NCI-H748 treated with DMSO at 0.1 percent for 48 hours (cell line): ENCODE measurements at places on chromosomes 3 and 15.

DNA sequence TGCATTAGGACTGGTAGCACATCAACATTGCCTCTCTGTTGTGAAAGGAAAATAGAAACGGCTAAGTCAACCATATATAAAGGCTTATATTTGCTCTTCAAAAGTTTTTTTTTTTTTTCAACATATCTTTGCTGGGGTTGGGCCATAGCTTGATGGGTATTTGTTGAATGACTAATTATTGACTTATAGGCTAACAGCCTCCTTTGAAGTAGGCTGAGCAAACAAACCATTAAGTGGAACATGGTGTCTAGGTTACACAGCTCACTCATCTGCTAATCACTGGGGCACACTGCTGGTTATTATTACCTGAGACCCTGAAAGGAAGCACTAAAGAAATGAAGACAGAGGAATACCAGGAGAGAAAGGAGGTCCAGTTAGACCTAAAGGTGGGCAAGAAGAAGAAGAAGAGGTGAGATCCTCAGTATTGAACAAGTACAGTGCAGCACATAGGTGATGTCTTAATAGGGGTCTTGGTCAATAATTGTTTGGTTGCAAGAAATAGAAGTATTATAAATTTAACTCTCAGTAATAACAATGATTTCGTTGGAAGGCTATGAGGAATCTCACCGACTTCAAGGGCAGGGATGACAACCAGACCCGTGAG lies 139.4 kb downstream of the RPLP1 start:
- DNase-seq, result peak; percentile 90

DNA sequence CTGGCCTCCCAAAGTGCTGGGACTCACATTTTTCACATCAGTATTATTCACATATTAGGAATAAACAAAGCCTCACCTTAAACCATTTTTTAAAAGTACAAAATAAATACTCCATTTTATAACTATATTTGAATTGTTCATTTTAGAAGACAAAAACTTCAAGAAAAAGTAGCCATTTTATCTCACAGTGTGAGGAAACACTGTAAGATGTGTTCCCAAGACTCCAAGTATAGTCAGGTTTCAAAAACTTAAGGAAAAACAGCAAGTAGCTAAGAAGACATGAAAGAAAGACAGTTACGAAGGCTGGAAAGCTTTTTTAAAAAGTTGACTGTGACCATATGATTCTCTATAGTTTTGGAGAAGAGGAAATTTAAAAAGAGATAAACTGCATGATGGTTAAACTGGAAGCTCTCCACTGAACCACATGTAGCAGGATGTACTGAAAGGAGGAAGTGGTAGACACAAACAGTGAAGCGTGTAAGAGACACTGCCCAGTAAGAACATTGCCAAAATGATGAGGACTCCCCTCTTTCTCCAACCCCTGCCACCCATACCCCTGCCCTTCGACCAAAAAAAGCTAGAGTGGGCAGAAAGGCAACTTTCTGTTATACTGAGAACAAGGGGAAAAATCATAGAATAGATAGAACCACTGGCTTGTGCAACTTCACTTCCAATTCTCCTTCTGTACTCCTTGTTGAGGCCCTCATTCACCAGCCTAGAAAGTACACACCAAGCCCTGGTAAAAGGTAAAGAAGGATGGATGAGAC lies 6.2 kb upstream of the TMF1 start:
- DNase-seq, result no peak

GRCh38 chr3:159839561-159840379 lies 148.9 kb upstream of the IL12A start:
- no peak for DNase-seq

DNA sequence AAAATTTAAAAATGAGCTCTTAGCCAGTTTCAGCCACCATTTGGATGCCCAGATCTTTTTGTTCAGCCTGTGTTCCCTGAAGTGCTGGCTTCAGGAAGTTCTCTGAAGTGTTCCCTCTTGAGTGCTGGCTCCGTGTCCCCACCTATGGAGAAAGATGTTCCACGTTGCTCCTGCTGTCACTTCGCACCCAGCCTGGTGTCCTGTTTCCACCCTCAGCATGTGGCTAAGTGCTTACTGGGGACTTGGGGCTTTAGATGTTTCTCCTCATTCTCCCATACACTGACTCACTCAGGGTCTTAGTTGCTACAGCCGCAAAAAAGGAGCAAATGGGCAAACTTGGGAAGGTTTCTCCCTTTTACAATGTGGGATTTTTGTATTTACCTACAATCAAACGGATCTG lies 16.6 kb downstream of the CHCHD6 start:
- DNase-seq, result no peak

- no peak for DNase-seq
Observed at GRCh38 chr15:21267226-21267625, 173.1 kb downstream of the POTEB3 start.

GRCh38 chr15:34642247-34642646 lies 58.8 kb upstream of the GOLGA8B start:
- DNase-seq, result no peak

- DNase-seq, result no peak
Observed at GRCh38 chr15:63136742-63137141, 15.1 kb downstream of the LACTB start.

DNA sequence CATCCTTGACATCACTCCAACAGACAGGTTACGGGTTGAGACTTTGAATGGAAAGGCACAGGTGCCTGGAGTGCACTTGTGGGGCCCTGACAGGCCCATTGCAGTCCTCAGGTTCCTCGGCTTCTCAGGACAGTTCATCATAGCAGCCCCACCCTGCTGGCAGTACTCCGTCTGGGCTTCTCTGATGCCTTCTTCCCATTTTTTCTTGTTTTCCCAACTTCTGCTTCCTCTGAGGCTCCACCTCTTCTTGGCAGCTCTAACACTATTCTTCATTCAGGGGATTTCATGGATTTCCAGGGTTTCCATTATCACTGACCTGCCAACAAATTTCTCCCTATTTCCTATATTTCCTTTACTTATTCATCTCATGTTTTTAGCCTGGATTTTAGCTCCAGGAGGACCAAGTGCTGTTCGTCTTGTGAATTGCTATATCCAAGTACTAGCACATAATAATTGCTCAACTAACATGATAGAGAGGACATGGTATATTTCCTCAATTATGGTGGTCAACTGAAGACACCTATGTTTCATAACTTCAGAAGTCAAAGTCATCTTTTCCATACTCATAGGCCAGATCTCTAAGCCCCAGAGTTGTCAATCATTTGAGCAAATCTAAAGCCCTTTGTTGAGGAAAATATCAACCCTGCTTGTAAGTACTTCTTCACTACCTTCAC lies 16.2 kb downstream of the NCEH1 start:
- no peak for DNase-seq

- no peak for DNase-seq
Observed at GRCh38 chr15:69750253-69750652, 297.6 kb downstream of the RPLP1 start.

DNA sequence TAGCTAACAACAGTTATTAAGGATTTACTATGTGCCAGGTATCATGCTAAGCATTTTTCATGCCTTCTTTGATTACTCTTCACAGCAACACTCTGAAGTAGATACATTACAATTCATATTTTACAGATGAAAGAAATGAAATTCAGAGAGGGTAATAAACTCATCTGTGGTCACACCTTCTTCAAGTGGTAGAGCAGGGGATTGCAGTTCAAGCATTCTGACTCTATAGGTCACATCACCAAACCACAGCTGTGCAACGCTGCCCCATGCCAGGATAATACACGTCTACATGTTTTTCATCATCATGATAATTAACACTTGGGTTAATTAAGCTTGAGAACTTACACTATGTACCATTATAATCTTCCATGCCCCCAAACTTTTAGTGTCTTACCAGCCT lies 98.5 kb downstream of the LRRC3B start:
- DNase-seq, result no peak

- DNase-seq, result no peak
Observed at GRCh38 chr15:31811641-31812040, 218.7 kb upstream of the CHRNA7 start.

GRCh38 chr15:70327856-70328678 lies 230.3 kb upstream of the TLE3 start:
- no peak for DNase-seq

- no peak for DNase-seq
Observed at GRCh38 chr3:42505849-42506410, 3.5 kb downstream of the VIPR1 start.

GRCh38 chr3:127172781-127173515 lies 20.0 kb upstream of the PRR23E start:
- peak; percentile 19 for DNase-seq

DNA sequence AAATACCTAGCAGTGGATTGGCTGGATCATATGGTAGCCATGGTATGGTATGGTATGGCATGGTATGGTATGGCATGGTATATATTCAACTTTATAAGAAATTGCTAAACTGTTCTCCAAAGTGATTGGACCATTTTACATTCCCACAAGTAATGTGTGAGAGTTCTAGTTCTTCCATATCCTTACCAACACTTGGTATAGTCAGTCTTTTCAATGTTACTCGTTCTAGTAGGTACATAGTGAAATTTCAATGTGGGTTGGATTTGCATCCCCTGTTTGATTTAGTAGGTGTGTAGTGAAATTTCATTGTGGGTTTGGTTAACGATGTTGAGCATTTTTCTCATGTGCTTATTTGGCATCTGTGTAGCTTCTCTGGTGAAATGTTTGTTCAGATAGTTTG lies 154.3 kb downstream of the ITPR1 start:
- DNase-seq, result no peak

- no peak for DNase-seq
Observed at GRCh38 chr15:31740203-31740602, 290.1 kb upstream of the CHRNA7 start.

- DNase-seq, result no peak
Observed at GRCh38 chr3:43181202-43181821, 75.4 kb upstream of the POMGNT2 start.

- DNase-seq, result no peak
Observed at GRCh38 chr3:58629629-58630028, 36.9 kb downstream of the FAM3D start.

GRCh38 chr3:133169331-133170068 lies 131.3 kb downstream of the TMEM108 start:
- peak; percentile 76 for DNase-seq
